AG08395 (cell line): ENCODE measurements at places on chromosomes 12 and 14.
A peak's percentile ranks its signal among the peaks of the same experiment; 100 is the strongest.

DNA sequence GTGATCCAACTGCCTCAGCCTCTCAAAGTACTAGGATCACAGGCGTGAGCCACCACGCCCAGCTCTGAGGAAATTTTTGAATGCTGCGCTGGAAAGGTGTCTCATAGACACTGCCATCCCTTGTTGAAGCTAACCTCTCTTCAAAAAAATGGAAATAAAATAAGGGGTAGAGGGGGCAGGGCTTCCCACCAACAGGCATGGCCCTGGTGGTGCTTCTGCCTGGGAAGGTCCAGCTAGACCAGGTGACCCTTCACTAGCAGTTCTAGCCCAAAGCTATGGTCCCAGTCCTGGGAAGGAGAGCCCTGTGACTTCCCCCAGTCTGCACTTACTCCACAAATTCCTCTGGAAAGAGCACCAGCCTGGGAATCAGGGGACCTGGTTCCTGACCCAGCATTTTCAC lies 45.7 kb upstream of the TSPAN11 start:
- no peak for DNase-seq

DNA sequence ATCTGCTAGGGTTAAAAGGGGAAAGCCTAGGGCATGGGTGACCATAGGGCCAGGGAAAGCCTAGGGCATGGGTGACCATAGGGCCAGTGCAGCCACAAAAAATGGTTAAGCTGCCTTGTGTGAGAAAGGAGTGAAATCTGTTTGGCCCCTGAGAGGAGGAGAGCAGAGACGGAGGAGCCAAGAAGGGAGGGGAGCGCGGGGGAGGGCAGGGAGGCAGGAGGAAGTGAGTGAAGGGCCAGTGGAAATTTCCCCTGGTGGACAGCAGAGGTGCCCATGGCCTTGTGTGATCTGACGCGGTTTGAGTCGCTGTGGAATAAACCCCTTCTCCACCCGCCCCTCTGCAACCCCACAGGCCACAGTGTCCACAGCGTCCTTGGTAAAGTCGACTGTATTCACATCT lies 618 bp upstream of the AQP6 start:
- no peak for DNase-seq

GRCh38 chr12:104455578-104456416 lies 951 bp upstream of the CHST11 start:
- no peak for DNase-seq

DNA sequence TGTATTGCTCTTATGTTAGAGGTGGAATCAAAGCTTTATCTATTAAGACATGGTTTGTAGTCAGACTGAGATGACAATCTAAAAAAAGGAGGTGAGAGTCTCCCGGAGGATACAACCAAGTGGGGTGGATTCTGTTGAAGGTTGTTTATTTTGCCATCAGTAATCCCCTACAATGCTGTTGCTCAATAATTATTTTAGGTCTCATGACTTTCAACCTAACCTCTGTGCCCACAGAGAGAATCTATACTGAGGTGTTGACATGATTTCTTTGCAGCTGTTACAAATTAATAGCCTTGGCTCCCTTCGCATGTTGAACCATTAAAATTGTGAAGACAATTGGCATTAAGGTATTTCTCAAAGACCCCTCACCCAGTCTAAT lies 28.7 kb upstream of the FOS start:
- no peak for DNase-seq

DNA sequence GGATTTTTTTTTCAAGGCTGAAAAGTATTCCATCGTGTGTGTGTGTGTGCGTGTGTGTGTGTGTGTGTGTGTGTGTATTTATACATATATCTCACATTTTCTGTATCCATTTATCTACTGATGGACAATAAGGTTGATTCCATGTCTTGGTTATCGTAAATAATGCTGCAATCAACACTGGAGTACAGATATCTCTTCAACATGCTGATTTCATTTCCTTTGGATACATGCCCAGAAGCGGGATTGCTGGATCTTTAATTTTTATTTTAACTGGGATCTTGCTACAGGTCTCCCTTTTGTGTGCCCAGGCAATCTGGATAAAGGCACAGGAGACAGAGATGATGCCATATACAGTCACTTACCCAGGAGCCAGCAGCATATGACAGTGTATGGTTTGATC lies 338.1 kb downstream of the SOX5 start:
- no peak for DNase-seq

- no peak for DNase-seq
Measured at GRCh38 chr14:82528016-82528415, 994.4 kb upstream of the SEL1L start.

DNA sequence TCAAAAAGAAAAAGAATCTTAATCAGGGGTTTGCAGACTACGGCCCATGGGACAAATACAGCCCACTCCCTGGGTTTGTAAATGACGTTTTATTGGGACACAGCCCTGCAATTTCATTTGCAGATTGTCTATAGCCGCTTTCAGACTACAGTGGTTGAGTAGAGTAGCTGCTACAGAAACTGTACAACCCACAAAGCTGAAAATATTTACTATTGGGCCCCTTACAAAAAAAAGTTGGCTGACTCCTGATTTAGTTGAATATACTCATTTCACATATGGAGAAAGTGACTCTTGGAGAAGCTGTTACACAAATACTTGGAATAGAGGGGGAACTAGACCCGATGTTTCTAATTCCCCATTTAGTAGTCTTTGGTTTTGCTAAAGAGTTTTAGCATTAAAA lies 162.5 kb upstream of the NOS1 start:
- DNase-seq = no peak

- no peak for DNase-seq
Measured at GRCh38 chr14:66383257-66383656, 102.9 kb upstream of the CCDC196 start.

DNA sequence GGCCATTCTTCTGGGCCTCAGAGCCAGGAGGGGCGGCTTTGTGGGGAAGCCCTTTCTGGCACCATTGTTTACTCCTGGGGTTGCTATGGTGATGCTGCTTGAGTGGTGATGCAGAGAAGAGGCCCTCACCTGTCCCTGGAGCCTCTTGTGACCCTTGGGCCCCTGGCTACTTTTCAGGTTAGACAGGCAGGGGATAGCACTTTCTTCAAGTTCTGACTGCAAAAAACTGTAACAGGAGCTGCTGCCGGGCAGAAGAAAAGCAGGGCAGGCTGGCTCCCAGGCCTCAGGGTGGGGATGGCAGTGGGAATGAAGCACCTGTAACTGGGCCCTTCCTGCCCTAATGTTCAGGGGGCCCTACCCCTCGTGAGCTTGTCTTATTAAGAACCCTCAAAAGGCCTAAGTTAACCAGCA lies at the start of gene TEX52:
Gene TEX52 (minus strand): TSS at position 19 of the 411 bp plus-strand sequence. CDS start 13 bp downstream, at position 6.
- DNase-seq = no peak

DNA sequence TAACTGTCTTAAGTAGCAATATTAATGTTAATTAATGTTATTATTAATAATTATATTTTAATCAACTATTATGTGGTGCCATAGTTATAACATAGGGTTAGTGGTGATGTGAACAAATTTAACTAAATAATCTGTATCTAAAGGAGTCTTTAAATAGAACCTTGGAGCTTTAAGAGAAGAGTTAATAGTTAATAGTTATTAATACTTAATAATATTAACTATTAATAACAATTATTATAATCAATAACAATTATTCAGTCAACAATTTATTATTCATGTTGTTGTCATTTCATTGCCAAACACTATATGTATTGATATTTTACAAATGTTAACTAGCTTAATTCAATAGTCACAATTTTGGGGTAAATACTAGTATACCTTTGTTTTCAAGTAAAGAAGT lies 58.2 kb downstream of the SLC16A7 start:
- no peak for DNase-seq

GRCh38 chr14:105474483-105475268 lies at the start of gene CRIP2:
Gene CRIP2 (plus strand): TSS chr14:105474821. CDS start chr14:105474863, 42 bp downstream.
- DNase-seq = peak; percentile 88

DNA sequence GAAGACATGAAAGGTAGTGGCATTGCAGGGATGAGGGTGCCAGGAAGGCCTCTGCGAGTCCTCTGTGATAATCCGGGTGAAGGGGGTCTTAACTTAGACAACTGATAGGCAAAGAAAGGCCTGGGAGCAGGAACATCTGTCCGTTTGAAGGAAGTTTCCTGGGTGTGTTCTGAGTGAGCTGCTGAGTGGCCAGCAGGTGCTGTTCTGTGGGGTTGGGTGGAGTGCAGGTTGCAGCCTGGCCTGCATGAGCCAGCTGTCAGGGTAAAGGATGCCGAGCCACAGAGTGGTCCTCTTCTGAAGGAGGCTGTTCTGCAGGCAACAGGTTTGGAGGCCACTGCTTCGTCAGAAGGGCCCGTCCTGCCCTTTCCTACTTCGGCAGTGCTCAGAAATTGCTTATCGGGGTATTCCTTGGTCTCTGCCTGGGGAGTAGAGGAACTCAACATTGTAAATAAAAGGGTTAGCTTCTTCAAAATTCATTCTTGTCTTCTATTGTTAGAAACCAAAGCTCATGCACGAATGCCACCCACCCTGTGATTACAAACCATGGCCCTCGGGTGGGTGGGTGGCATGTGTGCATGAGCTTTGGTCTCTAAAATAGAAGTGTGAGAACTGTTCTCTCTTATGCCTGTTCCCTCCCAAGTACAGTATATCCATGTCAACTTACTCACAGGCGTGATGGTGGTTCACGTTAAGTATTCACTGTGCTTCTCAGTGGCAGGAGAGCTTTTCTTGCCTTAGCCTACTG lies 118.9 kb downstream of the CHST11 start:
- no peak for DNase-seq

GRCh38 chr12:56836800-56837663 lies 73.9 kb downstream of the HSD17B6 start:
- peak; percentile 43 for DNase-seq

DNA sequence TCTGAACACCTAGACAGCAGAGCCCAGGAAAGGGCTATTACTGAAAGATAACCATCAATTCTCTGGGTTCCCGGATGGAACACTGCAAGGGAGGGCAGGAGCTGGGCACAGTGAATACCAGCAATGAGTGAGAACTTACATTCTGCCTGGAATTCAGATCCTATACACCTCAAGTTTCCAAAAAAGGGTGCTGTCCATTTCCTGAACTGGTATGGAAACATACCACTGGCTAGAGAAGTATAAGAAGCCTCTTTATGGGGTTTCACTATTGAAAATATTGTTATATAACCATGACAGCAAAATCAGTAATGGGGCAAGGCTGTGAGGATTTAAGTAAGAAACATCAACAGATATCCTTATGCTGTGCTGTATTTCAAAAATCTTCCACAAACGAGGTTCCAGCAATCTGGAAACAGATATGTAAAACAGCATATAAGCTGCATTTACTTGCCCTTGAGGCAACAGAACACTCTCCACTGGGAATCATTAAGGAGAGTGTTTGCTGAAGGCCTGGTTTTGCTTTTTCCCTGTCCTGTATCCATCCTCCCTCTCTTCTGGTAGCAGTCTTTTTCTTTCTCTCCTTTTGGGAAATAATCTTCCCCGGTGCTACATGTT lies 53.3 kb upstream of the GTF2A1 start:
- no peak for DNase-seq

GRCh38 chr14:30798516-30798915 lies 75.8 kb upstream of the COCH start:
- no peak for DNase-seq

DNA sequence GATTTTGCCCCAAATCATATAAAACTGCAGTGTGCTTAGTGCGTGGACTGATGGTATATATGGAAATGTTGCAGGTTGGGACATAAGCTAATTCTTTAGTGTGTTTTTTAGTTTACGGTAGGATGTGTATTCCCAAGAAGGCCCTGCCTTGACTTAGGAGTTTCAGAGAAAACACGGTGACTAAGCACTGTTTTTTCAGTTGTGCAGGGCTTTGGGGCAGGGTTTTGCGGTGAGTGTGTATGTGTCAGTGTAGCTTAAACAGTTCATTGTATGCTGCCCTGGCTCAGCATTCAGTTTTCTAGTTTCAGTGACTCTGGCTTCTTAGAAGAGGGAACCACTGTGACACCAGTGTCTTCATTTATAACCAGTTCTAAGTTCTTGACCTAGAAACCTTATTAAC lies 101.2 kb downstream of the AKAP6 start:
- DNase-seq = no peak

DNA sequence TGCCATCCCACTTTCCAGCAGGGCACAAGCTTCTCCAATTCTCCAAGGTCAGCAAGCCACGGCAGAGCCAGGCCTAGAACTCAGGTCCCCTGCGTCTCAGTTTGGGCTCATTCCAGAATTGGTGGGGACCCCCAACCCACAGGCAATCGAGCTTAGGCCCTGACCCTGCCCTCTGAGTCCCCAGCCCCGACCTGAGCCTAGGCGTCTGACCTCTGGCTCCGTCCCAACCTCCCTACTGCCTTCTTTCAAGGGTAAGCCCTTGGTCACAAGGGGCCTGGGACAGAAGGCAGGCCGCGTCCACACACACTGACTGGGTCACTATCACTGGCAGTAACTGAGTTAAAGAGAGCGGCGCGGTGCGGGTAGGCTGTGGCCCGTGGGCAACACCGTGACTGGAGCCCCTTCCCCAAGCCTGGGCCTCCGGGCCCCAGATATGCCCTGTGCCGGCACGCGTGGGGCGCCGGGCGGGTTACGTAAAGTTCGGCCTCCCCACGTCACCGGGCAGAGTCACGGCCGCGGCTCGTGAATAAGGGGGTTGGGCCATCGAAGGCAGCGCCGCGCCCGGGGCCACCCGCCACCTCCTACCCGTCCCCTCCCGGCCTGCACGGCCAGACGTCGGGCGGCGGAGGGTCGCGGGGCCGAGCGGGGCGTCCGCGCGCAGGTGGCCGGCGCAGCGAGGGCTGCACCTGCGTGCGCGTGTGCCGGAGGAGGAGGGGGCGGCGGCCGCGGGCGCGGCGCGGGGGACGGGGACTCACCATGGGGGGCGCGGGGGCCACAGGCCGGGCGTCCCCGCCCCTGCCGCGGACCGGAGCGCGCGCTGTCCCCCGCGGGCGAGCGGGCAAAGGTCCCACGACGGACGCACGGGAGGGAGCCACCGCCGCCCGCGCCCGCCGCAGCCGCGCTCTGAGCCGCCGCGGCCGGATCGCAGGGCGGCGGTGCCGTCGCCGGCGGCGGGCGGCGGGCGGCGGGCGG lies 516 bp downstream of the ANKRD9 start:
- DNase-seq = peak; percentile 67

DNA sequence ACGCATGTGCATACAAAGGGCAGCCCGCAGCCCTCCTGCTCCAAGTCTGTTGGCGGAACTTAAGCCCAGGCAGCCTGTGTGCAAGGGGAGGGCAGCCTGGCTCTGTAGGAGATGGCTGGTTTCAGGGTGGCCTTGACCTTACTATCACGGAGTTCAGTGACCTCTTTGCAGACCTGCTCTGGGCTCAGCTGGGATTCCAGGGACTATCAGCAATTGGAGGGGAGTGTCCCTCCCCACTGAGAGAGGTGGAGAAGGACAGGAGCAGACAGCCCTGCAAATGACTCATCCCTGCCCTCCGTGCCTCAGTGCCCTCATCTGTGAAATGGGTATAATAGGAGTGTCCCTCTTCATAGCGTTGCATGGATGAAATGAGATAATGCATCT lies 66.2 kb upstream of the DLK1 start:
- no peak for DNase-seq

DNA sequence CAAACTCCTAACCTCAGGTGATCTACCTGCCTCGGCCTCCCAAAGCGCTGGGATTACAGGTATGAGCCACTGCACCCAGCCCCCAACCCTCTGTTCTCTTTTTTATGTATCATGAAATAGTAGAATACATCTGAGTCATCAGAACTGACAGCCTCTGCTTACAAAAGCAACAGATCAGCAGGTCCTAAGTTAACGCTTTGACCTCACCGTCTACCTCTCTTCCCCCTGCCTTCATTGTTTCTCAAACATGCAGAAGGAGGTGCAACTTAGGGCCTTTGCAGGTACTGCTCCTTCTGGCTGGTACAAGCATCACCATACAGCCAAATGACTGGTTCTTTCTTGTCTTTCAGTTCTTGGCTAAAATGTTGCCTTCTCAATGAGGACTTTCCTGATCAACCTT lies 249.2 kb downstream of the PAWR start:
- DNase-seq = no peak

- DNase-seq = no peak
Measured at GRCh38 chr12:15605881-15606590, 183.2 kb downstream of the EPS8 start.
